ENCODE measurements at places on chromosomes 13 and 19.
A peak's percentile ranks its signal among the peaks of the same experiment; 100 is the strongest.

GRCh38 chr19:54882758-54883157 is 8.7 kb downstream of the FCAR start:
- H3K4me1 ChIP-seq: no peaks in the 10 kb centered on the region
- no peaks in the 10 kb centered on the region for H3K36me3 ChIP-seq
- no peaks in the 10 kb centered on the region for H3K27me3 ChIP-seq
- no peak overlapping the region for H3K27ac ChIP-seq
- DNase-seq: no peak

- peak overlapping the region; percentile 61 for H3K4me3 ChIP-seq
- H3K27me3 ChIP-seq: no peaks in the 10 kb centered on the region
- peak; percentile 93 for DNase-seq
- H3K27ac ChIP-seq: peak overlapping the region; percentile 69
- no peaks in the 10 kb centered on the region for H3K36me3 ChIP-seq
These were observed 675 bp downstream of the PEG3 start for GRCh38 chr19:56839652-56840450.

DNA sequence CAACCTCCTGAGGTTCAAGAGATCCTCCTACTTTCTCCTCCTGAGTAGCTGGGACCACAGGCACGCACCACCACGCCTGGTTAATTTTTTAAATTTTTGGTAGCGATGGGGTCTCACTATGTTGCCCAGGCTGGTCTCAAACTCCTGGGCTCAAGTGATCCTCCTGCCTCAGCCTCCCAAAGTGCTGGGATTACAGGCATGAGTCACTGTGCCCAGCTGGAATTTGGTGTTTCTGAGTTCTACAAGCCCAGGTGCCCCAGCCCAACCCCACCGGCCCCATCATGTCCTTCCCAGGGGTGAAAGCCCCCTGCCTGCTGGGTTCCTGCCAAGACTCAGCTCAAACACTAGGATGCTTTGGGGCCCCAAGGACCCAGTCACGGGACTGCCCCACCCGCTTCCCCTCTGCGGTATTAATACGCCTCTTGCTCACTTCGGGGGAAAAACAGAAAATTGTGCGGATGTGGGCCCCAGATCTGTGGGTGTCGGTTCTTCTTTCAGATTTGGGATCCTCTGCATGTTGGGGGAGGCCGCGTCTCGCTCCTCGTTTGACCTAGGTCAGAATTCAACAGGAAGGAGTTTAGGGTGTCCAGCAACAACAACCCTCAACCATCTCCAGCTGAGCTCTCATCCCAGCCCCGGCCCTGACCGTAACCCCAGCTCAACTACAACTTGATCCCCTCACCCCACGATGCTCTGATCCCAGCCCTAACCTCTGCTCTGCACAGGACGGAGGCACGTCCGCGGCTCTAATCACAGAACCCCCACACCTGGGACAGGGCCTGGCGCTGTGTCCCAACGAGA is 3.7 kb upstream of the FCER2 start:
- H3K27ac ChIP-seq: no peak overlapping the region
- no peak overlapping the region for H3K4me3 ChIP-seq
- no peaks in the 10 kb centered on the region for H3K4me1 ChIP-seq
- peak; percentile 63 for DNase-seq

GRCh38 chr13:51715613-51716012 is 88.3 kb downstream of the DHRS12 start:
- H3K27ac ChIP-seq: no peak overlapping the region
- no peak for DNase-seq
- no peak overlapping the region for H3K4me3 ChIP-seq
- H3K27me3 ChIP-seq: no peaks in the 10 kb centered on the region
- no peaks in the 10 kb centered on the region for H3K36me3 ChIP-seq

DNA sequence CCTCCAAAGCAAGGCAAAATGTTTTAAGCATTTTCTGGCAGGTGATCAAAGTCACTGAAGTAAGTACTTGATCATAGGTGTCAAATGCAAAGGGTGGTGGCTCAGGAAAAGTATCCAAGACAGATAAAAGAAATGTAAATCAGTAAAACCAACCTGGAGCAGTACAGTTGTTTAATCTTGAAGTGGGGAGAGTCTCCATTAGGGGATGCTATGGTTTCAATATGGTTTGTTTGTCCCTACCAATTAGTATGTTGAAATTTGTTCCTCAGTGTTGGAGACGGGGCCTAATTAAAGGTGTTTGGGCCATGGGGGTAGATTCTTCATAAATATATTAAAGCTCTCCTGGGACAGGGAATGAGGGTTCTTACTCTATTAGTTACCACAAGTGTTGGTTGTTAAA is 1781.7 kb upstream of the PRR20A start:
- no peak for DNase-seq
- no peaks in the 10 kb centered on the region for H3K27me3 ChIP-seq
- no peaks in the 10 kb centered on the region for H3K4me1 ChIP-seq
- no peaks in the 10 kb centered on the region for H3K36me3 ChIP-seq

DNA sequence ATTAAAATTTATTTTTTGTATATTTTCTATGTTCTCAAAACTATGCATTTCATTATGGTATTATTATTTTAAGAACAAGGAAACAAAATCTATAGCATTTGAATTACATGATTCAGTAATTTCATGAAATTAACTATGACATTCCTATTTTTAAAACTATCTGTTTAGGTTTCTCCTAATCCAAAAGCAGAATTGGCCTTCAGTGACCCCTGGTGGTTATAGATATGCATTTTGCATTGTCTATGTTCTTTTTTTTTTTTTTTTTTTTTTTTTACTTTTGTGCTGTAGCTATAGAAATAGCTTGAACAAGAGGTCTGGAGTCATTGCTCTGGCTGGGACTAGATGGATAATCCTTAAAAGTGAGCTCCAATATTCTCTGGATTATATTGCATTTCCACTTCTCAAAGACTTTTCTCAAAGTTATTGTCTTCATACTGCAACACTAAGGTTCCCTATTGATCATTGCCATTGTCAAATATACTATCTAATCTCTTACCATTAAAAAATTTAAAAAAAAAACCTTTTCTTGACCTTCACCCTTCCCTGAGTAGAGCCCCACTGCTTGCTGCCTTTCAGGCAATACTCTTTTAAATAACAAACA is 15.9 kb upstream of the DNAJC3 start:
- H3K27ac ChIP-seq: no peak overlapping the region
- H3K4me1 ChIP-seq: no peaks in the 10 kb centered on the region
- H3K4me3 ChIP-seq: no peak overlapping the region
- no peaks in the 10 kb centered on the region for H3K36me3 ChIP-seq

DNA sequence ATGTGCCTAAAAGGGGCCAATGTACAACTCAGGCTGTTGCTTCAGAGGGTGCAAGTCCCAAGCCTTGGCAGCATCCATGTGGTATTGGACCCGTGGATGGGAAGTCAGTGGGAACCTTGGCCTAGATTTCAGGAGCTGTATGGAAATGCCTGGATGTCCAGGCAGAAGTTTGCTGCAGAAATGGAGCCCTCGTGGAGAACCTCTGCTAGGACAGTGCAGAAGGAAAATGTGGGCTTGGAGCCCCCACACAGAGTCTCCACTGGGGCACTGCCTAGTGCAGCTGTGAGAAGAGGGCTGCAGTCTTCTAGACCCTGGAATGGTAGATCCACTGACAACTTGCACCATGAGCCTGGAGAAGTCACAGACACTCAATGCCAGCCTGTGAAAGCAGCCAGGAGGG is 28.5 kb downstream of the GPC5 start:
- no peaks in the 10 kb centered on the region for H3K4me1 ChIP-seq
- no peaks in the 10 kb centered on the region for H3K27me3 ChIP-seq
- H3K27ac ChIP-seq: no peak overlapping the region
- no peak for DNase-seq

DNA sequence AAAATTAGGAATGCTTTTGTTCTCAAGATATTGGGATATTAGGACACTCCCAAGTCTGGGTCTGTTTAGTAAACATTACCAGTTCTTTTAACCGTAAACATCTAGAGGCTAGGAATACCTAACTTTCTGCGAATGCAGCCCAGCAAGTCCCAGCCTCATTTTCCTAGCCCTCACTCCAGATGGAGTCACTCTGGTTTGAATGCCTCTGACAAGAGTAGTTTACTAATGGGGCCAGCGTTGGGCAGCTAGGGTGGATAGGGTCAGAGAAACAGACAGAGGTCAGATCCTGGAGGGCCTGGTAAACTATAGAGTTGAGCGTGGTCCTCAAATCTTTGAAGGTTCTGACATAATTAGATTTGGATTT is 53.6 kb downstream of the WDFY2 start:
- H3K27me3 ChIP-seq: no peaks in the 10 kb centered on the region
- no peak overlapping the region for H3K27ac ChIP-seq
- no peaks in the 10 kb centered on the region for H3K36me3 ChIP-seq
- no peak for DNase-seq
- H3K4me3 ChIP-seq: no peak overlapping the region

DNA sequence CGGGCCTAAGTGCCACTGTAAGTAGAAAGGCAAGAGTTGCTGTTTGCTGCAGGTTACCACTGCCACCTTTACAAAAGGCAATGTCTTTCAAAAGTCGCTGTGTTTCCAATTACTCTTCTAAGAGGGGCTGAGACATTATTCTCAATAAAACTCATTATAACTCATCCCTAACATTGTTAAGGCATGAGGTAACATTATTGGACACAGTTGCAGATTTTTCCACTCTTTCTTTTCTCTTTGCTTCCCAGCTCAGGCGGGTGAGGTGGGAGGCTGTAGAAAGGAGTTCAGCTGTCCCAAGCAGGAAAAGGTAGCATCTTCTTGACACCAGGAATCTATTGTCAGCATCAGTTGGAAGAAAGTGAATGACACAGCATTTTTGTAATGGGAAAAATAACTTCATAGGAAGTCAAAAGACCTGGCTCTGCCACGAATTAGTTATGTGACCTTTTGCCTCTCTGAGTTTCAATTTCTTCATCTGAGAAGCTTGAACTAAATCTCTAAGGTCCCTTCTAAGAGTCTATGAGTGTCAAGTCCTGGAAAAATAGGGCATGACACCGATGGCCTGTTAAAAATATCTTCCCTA is 2.1 kb upstream of the UBL3 start:
- no peaks in the 10 kb centered on the region for H3K36me3 ChIP-seq
- H3K27ac ChIP-seq: peak overlapping the region; percentile 11
- H3K4me1 ChIP-seq: peaks cover 9% of the 10 kb centered on the region
- no peak for DNase-seq

GRCh38 chr19:56080669-56081401 is 40.3 kb downstream of the ZNF787 start:
- DNase-seq: peak; percentile 82
- peaks cover 7% of the 10 kb centered on the region for H3K4me1 ChIP-seq
- no peaks in the 10 kb centered on the region for H3K36me3 ChIP-seq
- peak overlapping the region; percentile 56 for H3K4me3 ChIP-seq

GRCh38 chr13:46575818-46576221 is 22.9 kb downstream of the LRCH1 start:
- no peaks in the 10 kb centered on the region for H3K36me3 ChIP-seq
- H3K27ac ChIP-seq: no peak overlapping the region
- no peak for DNase-seq
- H3K4me1 ChIP-seq: peaks cover 34% of the 10 kb centered on the region
- no peak overlapping the region for H3K4me3 ChIP-seq

Data from psoas muscle (tissue), 8 donors.